ENCODE measurements at places on chromosomes 13 and 19.

DNA sequence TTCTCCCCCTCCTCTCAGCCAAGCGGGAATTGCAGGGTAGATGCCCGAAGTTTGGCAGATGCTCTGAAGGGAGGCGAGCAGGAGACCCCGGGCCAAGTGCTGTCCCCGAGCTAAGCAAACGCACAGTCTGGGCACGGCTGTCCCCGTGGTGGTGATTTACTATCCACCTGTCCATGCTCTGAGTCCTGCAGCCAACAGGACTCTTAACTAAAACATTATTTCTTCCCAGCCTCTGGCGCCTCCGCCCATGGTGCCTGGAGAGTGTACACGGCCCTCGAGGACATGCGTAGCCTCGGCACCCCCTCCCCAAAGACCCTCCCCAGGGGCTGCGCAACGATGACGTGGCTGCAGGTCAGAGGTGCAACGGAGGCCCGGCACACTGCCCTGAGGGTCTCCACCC, 7.6 kb downstream of the TINCR start:
- DNase-seq = no peak

DNA sequence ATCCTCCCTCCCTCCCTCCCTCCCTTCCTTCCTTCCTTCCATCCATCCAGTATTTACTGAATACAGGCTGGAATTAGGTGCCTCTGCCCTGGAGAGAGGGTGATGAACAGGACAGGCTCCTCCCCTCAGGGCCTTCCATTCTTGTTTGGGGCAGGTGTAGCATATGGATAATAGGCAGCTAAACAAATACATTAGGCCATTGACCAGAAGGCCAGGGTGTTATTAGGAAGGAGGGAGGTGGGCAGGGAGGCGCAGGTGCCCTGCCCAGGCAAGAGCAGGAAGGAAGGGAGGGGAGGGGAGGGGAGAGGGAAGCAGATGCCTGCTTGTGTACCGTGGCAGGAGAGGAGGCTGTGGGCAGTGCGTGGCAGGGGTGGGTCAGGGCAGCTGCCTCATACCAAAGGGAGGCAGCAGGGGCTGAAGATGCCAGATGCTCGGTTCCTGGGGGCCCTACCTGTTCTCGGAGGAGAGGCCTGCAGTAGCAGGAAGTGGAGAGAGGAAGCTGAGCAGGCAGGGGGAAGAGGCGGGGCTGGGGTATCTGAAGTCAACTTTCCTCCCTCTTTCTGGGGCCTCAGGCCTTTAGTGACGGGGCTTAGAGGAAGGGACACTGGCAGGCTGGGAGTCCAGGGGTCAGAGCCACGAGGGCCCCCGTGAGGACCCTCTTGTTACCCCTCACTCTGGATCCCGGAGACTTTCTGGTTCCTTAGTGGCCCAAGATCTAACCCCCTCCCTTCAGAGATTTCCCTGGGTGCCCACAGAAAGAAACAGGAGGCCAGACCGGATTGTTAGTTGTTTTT, at the start of gene RINL:
Gene RINL, minus strand, starts transcription at position 495 of the 794 bp plus-strand sequence. CDS start 1,533 bp downstream, outside the sequence.
- peak; percentile 50 for DNase-seq

DNA sequence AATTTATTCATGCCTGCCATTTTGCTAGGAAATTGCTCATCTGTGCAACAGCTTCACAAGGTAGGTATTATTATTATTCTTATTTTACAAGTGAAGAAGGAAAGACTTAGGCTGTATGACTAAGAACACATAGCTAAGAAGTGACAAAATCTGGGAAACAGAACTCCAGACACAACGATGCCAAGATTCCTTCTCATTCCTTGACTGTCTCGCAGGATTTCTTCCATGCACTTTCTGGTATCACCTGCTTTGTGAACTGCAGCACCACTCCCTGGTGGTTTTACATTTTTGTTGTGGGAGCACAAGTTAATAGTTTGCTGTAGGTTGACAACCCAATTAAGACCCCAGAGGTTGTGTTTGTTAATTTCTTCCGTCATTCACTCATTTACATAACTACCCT, 188.5 kb downstream of the LACC1 start:
- no peak for DNase-seq

GRCh38 chr13:73677048-73677601, 457.1 kb downstream of the KLF12 start:
- DNase-seq = no peak

DNA sequence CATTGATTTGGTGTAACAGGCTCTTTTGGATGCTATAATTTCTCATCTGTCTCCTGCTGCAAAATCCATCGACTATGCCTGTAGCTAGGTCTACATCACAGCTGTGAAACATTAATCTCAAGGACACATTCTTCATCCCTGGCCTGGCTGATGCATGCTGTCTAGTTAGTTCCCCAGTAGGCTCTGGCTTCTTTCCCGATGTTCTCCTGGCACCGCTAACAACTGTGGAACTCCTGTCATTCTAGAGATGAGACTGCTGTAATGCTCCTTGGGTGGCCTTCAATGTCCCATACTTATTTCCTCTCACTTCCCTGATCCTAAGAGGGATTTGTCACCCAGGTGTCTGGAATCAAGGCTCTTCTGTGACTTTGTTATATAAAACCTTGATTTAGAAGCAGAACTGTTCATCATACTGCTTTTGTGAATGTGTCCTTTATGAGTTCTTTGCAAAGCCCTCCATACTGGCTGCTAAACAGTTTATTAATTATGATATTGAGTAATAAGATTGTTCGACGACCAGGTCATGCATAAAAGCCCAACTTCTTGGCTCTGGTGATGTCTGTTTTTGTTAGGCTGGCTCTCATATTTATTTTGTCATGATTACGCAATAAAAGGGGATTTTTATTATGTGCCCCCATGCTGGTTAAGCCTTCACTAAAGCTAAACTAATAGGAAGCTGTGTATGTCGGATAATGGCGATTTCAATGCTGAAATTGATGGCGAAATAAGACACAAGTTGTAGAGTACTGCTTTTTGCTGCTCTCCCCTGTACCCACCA, 227.5 kb downstream of the DCT start:
- DNase-seq = peak; percentile 59

DNA sequence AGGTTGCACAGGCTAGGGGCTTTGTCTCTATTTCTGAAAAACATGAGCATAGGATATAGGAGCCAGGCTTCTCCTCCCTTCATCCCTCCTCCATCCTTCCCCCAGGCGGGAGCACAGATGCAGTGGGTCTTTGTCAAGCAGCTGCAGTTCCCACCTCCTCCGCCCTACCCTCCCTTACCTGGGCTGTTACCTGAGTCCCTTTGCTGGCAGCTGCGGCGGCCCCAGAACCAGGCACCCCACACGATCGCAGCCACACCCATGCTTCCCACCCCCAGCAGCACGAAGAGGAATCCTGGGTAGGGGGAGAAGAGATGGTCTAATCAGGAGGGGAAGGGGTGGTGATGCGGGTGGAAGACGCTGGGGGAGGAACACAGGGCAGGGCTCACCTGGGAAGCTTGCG, 7.8 kb downstream of the TMIGD2 start:
- no peak for DNase-seq

DNA sequence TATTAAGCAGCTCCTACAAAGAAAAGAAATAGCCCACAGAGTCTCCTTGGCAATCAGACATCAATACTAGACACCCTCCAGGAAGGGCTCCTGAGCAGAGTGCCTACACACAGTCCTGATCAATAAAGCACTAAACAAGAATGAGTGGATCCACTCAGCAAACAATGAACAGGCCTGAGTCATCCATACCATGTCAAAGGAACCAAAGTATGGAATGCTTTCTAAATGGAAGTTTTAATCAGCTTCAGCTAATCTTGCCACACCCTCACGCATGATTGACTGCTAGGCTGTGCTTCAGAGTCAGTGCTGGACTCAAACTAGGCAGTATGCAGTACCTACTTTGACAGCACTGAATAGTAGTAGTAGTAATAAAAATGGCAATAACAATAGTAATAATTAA, 392.7 kb upstream of the HTR2A start:
- no peak for DNase-seq

DNA sequence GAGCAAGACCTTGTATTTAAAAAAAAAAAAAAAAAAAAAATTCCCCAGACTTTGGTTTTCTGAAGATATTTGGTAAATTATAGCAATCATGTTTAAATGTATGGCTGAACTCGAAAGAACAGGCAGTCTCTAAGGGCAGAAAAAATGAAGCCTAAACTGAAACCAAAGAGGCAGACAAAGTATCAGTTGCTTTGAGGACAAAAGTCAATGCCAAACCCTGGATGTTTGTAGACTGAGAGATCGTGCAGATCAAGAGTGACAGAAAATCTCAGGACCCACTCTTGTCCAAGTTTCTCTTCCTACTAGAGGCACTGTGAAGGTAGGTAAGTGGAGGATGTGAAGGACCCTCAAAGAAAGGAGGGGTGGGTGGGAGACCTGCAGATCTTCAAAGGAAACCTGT, 11.1 kb upstream of the SLC7A9 start:
- no peak for DNase-seq

DNA sequence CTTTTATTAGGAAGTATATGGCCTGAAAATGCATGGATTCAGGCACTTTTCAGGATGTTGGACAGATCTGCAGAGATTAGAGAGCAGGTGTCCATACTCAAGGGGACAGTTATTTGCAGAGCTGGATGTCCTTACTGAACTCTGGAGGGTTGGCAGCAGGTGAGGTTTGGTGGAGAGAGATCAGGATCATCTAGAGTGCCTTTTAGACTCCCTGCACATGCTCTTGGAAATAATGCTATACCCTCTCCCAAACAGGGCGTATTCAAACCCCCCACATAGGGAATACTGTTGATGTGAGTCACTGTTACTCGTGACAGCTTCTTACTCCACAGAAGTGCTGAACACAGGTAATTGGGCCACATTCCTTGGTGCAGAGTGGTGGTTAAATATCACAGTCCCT, 725.7 kb upstream of the SGCG start:
- no peak for DNase-seq

DNA sequence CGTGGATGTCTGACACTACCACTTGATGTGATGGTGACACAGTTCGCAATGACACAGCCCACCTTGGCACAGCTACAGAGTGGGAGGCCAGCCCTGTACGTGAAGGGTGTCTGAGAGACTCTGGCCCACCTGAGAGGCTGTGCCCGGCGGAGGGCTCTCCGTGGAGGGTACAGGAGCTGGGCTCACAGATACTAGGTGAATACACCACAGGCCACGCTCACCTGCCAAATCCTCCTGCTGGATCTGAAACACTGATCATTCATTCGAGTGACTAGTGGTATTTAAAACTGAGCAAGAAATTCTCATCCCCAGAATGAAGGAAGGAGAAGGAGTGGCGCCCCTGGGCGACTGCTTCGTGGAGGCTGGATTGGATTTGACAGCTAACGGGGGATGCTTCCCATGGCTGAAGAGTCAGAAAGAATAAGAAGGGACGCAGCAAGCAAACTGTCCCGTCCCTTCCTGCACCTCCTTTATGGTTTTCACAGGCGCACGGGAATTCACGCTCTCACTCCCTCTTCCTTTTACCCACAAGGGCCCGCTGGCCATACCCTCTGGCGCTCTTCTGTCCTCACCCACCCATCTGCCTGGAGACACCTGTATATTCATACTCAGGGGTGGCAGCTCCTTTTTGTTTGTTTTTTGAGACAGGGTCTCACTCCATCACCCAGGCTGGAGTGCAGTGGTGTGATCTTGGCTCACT, 25.0 kb downstream of the CEBPG start:
- DNase-seq = no peak

- DNase-seq = peak; percentile 82
These were observed 30.2 kb downstream of the CYP2F1 start for GRCh38 chr19:41144403-41144802.

GRCh38 chr19:18046059-18046718, 38.2 kb downstream of the ARRDC2 start:
- DNase-seq = peak; percentile 51

DNA sequence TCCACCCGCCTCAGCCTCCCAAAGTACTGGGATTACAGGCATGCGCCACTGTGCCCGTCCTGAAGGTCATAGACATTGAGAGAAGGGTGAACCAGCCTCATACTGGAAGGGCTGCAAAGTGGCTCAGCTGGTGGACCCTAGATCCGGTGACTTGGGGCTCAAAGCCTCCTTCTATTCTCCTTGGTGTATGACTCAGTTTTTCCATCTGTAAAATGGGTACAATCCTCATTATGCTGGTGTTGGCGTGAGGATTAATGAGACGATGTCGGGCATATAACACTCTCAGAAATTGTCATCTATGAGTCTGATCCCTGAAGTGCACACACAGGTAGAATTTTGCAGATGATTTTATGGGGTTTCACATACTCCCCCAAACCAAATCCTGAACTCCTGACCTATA, 5.8 kb upstream of the CAMSAP3 start:
- DNase-seq = no peak

Data from psoas muscle (tissue), 8 donors.